ENCODE measurements at places on chromosomes 4 and X.

DNA sequence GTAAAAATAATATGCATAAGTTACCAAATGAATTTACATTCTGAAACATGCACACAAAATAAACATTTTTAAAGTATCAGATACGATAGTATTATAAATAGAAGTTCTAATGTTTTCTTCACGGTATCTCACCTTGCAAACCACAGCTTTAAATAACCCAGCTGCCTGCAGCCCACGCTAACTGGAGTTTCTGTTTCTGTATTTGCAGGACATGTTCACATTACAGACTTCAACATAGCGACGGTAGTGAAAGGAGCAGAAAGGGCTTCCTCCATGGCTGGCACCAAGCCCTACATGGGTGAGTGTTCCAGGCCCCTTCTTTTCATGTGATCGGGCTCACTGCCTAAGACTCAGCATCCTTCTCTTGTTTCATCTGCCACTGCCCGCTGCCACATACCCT is 291.7 kb downstream of the EVC2 start:
- DNase-seq: no peak

DNA sequence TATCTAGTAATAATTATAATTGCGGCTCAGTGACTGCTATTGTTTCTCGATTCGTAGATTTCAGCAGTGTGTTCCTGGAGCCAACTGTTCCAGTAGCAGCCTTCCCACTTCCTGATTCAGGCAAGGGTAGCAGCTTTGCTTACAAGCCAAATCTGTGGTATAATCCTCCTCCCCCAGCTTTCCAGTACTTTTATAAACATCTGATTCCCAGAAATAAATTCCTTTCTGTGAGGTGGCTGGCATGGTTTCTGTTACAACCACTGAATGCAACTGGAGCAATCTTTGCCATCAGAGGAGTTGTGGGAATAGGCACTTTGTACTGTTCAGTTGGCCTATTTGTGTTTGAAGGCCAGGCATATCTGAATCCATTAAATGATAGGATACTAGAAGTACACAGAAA is 80.0 kb downstream of the GLRA3 start:
- no peak for DNase-seq

GRCh38 chrX:110791071-110791470 is 4.5 kb downstream of the CHRDL1 start:
- no peak for DNase-seq

GRCh38 chrX:75603833-75604232 is 81.0 kb upstream of the ZDHHC15 start:
- DNase-seq: no peak

DNA sequence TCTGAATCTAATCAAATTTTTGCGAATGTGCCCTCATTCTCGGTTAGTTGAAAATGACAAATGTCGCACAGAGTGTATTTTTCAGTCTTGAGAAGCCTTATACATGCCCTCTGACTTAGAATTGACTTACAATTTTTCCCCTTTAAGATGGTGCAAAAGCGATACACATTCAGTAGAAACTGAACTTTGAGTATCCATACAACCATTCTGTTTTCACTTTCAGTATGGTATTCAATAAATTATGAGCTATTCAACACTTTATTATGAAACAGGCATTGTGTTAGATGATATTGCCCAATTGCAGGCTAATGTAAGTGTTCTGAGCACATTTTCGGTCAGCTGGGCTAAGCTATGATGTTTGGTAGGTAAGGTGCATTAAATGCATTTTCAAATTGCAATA is 43.4 kb downstream of the SLC9A7 start:
- DNase-seq: no peak

GRCh38 chrX:357035-357692 is 29.5 kb downstream of the PPP2R3B start:
- no peak for DNase-seq

DNA sequence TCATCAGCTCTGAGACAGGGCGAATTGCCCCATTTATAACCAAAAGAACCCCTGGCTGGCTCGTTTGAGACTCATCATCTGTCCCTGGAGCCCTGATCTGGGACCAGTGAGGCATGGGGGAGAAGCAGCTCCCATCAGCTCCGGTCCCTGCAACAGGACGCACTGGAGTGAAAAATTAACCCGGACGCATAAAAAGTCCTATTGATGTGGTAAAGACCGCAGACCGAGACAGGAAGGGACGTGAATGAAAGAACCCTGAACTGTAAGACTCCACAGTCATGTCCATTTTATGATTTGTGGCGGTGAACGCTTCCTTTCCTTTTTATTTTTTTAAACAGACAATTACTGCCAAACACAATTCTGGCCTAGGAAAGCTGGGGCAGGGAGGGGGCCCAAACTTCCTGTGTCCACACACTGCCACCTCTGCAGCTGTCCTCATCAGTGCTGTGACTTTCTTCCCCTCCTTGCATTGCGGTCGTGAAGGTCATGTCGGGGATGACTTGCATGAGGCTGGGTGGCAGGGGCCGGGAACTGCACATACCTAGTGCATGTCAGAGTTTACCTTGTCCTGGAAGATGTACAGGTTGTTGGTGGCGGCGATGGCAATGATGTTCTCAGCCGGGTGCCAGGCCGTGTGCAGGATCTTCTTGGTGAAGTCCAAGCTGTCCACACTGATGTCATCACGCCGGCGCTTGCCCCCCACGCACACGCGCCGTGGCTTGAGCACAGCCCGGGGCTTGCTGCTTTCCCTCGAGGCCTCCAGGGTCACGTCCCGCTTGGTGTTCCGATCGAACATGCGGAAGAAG is 53.3 kb downstream of the WFS1 start:
- no peak for DNase-seq

DNA sequence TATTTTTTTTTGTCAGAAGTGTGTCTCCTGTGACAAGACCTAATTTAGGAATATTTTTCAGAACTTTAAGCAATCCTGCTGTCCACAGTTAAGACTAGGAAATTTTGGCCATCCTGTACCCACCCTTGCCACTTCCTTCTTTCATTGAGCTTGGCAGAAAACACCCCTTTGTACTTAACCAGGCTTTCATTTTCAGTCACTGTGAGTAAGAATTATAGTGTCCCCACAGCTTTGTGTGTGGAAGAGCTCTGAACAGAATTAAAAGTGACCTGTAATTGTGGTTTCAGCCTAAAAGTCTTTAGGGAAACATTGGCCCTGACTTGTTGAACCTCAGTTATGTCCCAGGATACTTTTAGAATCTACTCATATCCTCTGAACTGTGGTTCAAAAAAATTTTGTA is 153.7 kb upstream of the BMP3 start:
- no peak for DNase-seq

DNA sequence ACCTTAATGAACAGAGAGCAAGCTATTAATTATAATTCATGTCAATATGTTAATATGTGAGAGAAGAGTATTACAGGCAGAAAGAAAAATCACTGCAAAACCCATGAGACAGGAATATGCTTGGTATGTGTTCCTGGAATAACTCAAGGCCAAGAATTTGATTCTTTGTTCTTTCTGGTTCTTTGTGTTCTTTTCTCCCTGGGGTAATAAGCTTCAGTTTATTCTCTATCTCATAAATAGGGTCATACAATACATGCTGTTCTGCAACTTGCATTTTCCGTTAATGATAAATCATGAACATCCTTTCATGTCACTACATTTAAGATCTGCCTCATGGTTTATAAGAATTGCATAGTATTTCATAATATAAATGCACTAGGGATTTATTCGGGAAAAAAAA is 16.8 kb upstream of the THOC2 start:
- DNase-seq: no peak

DNA sequence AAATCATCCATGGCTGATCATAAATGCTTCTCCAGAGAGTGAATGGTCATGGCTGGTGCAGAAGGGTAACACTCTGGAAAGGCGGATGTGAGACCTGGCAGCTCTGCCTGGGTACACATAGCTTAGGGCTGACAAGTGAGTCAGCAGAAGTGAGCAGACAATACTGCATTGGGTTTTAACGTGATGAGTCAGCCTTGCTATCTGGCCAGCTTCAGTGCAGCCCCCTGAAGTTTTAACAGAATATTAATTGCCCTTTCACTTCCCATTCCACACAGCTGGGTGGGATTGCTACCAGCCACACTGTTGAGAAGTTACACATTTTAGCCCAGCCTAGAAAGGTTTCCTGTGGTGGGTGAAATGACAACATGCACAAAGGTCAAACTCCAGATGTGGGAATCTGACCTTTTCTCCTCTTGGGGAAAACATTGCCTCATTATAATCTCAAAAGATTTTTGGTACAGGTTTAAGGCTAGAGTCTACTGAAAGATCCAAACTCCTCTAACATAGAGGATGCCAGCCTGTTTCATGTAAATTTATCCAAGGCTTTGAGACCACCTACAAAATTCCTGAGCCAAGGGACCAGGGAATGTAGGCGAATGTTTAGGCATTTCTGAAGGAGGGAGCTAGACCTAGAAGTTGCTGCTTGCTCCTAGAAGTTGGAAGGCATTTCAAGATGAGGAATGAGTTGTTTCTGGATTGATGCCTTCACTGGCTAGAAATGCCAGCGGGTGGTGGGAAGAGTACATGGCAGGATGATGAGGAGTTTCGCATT is 230.3 kb upstream of the PGRMC2 start:
- no peak for DNase-seq

- DNase-seq: no peak
Observed at GRCh38 chr4:77145842-77146185, 11.2 kb upstream of the CCNG2 start.

DNA sequence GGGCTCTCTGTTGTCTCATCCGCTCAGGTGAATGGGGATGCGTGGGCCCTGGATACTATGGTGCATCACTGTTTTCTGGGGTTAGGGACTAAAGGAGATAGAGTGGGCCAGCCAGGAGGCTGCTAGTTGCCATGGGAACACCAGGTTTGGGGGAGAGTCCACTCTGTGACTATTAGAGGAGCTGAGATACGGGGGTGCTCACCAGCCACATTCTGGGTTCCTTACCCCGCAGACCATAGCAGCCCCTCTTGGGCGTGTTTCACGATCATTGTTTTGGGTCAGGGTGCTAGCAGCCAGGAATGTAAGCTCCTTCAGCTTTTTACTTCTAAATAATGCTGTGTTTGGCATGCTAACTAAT is 4.6 kb downstream of the EFNB1 start:
- no peak for DNase-seq

DNA sequence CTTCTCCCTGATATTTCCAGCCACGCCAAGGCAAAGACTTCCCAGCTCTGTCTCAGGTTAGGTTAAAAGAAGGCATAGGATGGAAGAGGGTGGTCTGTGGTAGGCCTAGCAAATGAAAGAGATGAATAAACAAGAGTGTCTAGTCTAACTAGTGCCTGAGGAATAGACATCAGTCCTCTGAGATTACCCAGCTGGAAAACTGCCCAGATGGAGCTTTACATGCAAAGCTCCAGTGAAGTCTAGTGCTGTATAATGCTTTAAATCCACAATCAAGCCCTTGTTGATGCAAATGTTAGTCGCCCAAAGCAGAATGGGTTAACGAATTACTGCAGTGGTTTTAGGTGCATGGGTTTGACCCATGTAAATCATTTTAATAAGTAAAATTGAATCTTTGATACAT is 24.8 kb upstream of the GUCY1B1 start:
- no peak for DNase-seq

DNA sequence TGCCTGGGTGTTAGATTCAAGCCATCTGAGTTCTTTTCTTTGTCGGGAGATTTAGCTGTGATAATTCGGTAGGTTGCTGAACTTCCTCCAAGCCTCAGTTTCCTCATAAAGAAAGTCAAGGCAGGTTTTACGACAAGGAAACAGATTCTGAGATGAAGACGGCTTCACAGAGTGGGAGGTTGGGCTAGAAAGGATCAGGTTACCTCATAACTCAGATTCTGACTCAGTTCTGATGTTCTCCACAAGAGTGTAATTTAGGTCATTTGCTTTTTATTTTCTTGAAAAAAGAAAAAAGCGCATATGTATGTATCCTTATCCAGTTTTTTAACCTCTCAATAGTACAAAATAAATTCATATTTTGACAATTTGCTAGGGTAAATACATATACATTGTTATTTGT is 47.2 kb upstream of the ELOVL6 start:
- DNase-seq: no peak

DNA sequence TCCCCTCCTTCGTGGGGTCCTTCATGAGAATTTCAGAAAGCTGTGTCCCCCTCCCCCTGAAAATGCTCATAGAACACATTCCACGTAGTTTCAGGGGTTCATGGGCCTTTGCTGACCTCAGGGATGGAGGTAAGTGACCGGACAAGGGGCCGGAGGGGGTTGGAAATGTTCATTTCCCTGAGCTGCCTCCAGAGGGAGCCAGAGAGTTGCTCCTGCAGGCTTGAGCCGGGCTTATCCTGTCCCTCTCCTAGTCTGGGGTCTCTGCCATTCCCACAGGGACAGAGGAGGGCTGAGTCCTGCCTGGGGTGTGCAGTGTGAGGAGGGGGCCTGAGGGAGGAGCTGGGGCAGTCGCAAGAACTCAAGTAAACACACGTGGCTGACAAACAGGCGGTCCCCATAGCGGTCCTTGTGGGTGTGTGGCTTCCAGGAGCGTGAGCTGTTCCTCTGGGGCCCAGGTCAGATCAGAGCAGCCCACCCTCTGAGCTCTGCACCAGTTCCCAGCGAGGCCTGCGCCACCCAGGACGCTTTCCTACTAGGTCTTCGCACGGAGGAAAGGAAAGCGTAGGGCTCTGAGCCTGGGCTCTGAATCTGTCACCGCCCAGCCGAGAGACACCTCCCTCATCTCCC is 62.5 kb downstream of the WFS1 start:
- no peak for DNase-seq

All from activated naive CD4-positive, alpha-beta T cell (primary cell).